ENCODE measurements at places on chromosomes 2 and 18. TPM values are rescaled to one million over a fixed set of nuclear protein-coding genes. Genes with fewer than 3 reads are reported as not detected.

- H3K36me3 ChIP-seq: peaks cover 7% of the 10 kb centered on the region
- H3K27me3 ChIP-seq: no peaks in the 10 kb centered on the region
- peaks cover 53% of the 10 kb centered on the region for H3K4me1 ChIP-seq
Measured at GRCh38 chr2:190860985-190861680, 19.5 kb upstream of the GLS start.

GRCh38 chr2:201520201-201520600, 68.7 kb downstream of the STRADB start:
- no peak overlapping the region for H3K27ac ChIP-seq
- H3K4me1 ChIP-seq: no peaks in the 10 kb centered on the region
- no peak overlapping the region for H3K4me3 ChIP-seq
- no peaks in the 10 kb centered on the region for H3K36me3 ChIP-seq

DNA sequence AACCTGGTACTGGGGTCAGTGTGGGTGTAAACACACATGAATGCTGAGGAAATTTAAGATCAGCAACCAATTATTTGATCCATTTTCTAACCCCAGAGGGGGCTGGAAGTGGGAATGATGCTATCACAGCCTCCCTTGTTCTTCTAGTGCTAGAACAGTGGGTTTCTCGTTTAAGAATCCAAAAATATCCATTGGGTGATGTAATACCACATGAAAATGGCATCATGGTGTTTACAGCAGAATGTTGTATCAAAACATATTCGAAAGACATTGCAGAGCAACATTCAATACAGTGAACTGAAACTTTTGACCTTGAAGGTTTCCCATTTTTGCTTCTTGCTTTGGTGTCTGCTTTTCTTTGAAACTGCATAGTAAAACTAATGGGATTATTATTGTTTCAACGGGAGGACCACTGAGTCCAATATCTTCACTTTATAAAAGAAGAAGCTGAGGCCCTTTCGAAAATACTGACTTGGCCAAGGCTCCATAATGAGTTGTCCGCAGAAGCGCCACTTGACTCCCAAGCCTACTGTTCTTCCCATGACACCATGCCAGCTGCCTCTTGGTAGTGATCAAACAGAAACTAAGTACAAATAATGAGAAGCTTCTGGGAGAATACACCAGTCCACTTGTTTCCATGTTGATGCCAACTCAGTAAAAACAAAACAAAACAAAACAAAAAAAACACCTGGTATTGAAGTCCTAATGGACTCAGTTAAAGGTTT, 106.1 kb downstream of the COLEC12 start:
- no peaks in the 10 kb centered on the region for H3K36me3 ChIP-seq
- 0 out of 2 replicates have a peak, but pooled peaks cover 8% of the 10 kb centered on the region for H3K4me1 ChIP-seq
- no peak overlapping the region for H3K4me3 ChIP-seq
- no peaks in the 10 kb centered on the region for H3K27me3 ChIP-seq

- H3K27me3 ChIP-seq: no peaks in the 10 kb centered on the region
- H3K36me3 ChIP-seq: no peaks in the 10 kb centered on the region
- no peak overlapping the region for H3K4me3 ChIP-seq
- H3K4me1 ChIP-seq: peaks cover 30% of the 10 kb centered on the region
- H3K27ac ChIP-seq: no peak overlapping the region
Measured at GRCh38 chr2:105426626-105427292, 27.9 kb upstream of the FHL2 start.

DNA sequence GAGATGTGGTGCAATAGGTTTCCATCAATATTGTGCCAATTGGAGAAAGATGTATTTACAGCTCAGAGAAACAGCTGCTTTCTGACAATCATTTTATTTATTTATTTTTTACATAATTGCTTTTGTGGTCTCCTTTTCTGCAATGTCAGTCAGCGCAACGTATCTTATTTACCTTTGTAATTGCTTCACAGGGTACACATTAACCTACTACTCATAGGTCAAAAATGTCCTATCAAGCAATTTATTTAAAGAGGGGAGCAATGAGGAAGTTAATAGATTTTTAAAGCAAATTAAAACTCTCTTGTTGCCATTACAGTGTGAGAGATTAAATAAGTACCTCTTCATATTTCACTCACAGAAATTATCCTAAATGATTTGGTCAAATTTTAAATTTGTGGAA, 291.0 kb downstream of the CALCRL start:
- no peak for DNase-seq
- H3K4me3 ChIP-seq: no peak overlapping the region
- no peak overlapping the region for H3K27ac ChIP-seq
- no peaks in the 10 kb centered on the region for H3K4me1 ChIP-seq

RTP5 gene
- not detected for total RNA-seq

DNA sequence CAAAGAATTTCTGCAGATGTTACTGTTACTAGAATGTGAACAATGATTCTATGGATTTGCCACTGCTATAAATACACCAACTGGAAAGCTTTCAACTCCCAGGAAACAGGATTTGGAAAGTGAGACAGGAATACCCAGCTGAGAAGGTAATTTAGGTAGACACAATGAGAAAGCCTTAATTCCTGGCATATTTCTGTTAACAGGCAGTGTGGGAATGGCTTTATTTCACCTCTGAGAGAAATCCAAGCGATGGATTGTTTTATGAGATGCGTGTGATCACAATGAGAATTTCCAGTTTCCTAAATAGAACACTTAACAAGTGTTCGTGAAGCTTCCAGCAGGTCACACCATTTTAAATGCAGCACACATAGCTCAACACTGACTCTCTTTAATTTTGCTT, 133.0 kb downstream of the SLC8A1 start:
- peaks cover 19% of the 10 kb centered on the region for H3K4me1 ChIP-seq
- no peaks in the 10 kb centered on the region for H3K27me3 ChIP-seq
- no peak for DNase-seq
- H3K27ac ChIP-seq: no peak overlapping the region
- no peak overlapping the region for H3K4me3 ChIP-seq
- H3K36me3 ChIP-seq: peaks cover 13% of the 10 kb centered on the region

TMEM17 gene
- total RNA-seq: 1.2 TPM

IL36G gene
- 0.32 TPM for total RNA-seq

- no peaks in the 10 kb centered on the region for H3K27me3 ChIP-seq
- no peaks in the 10 kb centered on the region for H3K36me3 ChIP-seq
- H3K4me1 ChIP-seq: peaks cover 3% of the 10 kb centered on the region
- no peak overlapping the region for H3K27ac ChIP-seq
- no peak overlapping the region for H3K4me3 ChIP-seq
- DNase-seq: no peak
Measured at GRCh38 chr18:36410346-36410745, 112.8 kb downstream of the FHOD3 start.

DNA sequence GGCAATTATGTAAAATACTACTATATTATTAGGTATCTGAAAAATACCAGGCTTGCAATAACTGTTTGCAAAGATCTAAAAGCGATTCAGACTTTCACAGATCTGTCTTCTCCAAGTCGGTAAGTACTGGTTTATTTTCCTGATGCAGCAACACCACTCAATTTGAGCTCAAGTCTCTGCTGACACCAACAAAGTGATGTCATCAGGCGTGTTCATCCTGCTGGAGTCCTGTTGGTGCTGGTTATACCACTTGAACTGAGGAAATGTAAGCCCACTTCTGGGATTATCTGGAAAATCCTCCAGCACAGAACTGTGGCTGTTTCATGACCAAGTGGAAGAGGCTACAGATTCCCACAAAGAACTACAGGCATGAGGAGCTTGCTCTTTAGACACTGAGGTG, 267.6 kb downstream of the BCL2 start:
- H3K4me1 ChIP-seq: peaks cover 8% of the 10 kb centered on the region
- H3K36me3 ChIP-seq: no peaks in the 10 kb centered on the region
- no peak overlapping the region for H3K4me3 ChIP-seq

DNA sequence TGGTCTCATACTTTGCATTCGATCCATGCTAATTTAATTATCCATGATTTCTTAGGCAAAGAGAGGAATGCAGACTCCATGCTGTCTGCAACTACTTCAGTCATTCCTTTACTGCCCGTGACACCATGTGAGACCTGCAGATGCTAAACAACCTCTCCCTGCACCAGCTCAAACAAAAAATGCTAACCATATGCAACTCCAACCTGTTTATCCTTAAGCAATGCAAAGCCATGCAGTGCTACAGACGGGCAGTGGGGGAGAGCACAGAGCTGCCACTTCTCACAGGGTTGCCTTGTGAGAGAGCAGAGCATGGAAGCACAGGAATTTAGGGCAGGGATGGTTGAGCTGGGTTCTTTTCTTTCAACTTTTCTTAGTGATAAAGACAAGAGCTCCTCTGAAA, 74.9 kb upstream of the KLHL14 start:
- peaks cover 22% of the 10 kb centered on the region for H3K36me3 ChIP-seq
- H3K27me3 ChIP-seq: no peaks in the 10 kb centered on the region
- H3K4me1 ChIP-seq: peaks cover 22% of the 10 kb centered on the region
- DNase-seq: peak; percentile 50
- H3K27ac ChIP-seq: peak overlapping the region; percentile 85

DNA sequence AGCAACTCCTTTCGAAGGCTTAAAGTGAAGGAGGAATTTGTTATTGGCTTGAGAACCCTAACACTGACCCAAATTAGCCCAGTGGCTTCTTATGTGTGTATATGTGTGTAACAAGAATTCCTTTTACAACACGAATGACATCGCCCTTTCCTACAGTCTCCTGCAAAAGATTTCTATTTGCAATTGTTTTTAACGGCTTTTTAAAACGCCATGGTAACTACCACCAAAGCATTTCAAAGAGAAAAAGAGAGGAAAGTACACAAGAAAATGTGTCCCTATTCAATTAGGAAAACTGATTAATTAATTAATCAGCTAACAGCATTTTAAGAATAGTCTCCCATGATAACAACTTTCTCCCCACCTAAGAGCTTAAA, 58.1 kb downstream of the PAX3 start:
- H3K36me3 ChIP-seq: no peaks in the 10 kb centered on the region
- H3K27ac ChIP-seq: no peak overlapping the region
- peaks cover 70% of the 10 kb centered on the region for H3K27me3 ChIP-seq
- H3K4me1 ChIP-seq: peaks cover 44% of the 10 kb centered on the region
- H3K4me3 ChIP-seq: peak overlapping the region; percentile 55
- DNase-seq: no peak

UGT1A8 gene
- not detected for total RNA-seq

DNA sequence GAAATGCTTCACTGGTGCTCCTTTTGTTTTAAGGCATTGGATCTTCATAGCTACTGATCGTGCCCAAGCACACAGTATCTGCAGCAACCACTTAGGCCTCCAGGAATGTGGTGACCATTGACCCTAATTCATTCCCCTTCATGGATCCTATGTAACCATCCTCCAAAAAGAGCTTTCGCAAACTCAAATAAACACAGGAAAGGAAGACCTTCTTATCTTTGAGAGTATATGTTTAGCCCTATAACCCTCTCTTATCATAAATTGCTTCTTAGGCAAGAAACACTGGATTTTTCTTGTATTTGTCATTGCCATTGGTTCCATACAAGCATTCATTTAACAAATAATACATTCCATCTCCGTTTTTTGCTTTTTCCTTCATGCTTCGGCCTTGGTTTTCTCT, 4.1 kb upstream of the TTR start:
- H3K27ac ChIP-seq: no peak overlapping the region
- H3K36me3 ChIP-seq: no peaks in the 10 kb centered on the region
- H3K27me3 ChIP-seq: no peaks in the 10 kb centered on the region
- H3K4me3 ChIP-seq: no peak overlapping the region
- no peak for DNase-seq

- H3K27ac ChIP-seq: no peak overlapping the region
- no peak overlapping the region for H3K4me3 ChIP-seq
- peaks cover 12% of the 10 kb centered on the region for H3K4me1 ChIP-seq
- no peaks in the 10 kb centered on the region for H3K27me3 ChIP-seq
Measured at GRCh38 chr2:75523313-75524275, 37.1 kb downstream of the EVA1A start.

CSRNP3 gene
- 7.3 TPM for total RNA-seq

TRABD2A gene
- 7.5 TPM for total RNA-seq

OBSL1 gene
- total RNA-seq: 221 TPM

- peaks cover 8% of the 10 kb centered on the region for H3K36me3 ChIP-seq
- peaks cover 50% of the 10 kb centered on the region for H3K4me1 ChIP-seq
- H3K4me3 ChIP-seq: no peak overlapping the region
- H3K27me3 ChIP-seq: no peaks in the 10 kb centered on the region
- DNase-seq: no peak
- H3K27ac ChIP-seq: peak overlapping the region; percentile 16
Measured at GRCh38 chr2:120293096-120294007, 40.7 kb downstream of the RALB start.
